SW480 (cell line): ENCODE measurements at places on chromosomes 1 and 21.

GRCh38 chr1:228081578-228082213 lies 812 bp upstream of the ARF1 start:
- no peak for DNase-seq

DNA sequence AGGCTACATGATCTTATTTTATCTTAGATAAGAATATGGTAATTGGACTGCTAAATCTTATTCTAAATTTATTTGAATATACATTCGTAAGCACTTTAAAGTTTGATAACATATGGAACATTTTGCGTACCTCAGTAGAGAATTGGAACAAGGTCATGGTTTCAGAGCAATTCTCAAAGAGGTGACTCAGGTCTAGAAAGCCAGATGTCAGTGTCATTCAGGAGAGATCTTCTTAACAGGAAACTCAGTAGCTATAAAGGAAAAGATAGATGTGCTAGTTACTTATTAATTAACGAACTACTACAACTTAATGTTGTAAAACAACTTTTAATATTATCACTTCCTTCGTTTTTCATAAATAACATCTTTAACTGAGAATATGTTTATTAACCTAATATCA lies 142.5 kb downstream of the USP25 start:
- DNase-seq: no peak

DNA sequence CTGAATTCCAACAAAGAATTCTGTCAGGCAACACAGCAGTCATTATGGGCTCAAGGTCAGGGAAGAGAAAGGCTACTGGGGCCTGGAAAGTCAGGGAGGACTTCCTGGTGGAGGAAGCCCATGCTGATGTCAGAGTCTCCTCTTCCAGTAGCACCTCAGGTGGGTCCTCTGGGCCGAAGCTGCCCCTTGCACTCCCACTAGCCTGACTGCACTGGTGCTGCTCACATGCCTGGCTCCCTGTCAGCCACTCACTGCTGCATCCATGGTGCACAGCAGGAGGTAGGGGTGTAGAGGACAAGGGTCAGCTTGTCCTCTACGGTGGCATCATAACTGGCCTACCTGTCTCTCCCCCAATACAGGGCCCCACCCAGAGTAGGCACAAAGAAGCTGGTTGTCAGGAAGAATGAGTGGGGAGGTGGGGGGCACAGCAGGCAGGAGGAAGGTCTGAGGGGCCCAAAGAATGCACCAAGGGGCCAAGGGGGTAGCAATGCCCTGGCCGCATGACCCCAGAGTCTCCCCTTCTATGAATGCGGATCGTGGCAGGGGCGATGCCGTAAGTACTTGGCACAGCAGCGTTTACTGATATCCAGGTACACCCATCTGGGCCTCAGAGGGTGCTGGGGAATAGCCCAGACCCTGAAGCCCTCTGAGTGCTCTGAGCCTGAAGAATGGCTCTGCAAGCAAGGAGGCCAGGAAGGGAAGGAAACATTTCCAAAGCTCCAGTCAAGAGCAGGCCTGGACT lies 80.3 kb downstream of the GLIS1 start:
- DNase-seq: no peak

DNA sequence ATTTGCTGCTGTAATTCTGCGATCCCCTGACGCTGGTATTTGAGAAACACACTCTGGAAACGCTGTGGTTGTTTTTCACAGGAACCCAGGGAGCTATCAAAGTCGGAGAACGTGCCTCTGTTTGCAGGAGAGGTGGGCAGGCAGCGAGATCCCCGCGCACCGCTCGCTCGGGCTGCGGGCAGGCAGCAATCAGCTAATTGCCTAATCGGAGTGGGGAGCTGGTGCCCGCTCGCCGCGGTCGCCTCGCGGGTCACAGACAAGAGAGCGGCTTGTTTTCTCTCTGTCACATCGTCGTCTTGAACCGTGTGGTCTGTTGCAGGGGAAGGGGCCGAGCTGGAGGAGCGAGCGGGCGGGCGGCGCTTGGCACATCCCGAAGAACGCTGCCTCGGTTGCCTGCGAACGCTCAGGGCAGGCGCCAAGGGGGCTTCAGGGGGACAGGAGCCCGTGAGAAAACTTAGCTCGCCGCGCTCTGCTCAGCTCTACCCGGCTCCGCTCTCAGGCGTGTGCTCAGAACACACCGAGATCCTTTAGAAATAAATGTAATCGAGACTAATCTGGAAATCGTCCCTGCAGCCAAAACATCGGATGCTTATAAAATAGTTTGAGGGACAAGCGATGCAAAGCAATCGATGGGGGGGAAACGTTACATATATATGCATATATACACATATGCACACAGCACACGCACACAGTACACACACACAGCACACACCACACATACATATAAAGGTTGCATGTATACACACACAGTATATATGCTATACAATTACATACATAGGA lies 93.6 kb upstream of the SMYD2 start:
- no peak for DNase-seq

DNA sequence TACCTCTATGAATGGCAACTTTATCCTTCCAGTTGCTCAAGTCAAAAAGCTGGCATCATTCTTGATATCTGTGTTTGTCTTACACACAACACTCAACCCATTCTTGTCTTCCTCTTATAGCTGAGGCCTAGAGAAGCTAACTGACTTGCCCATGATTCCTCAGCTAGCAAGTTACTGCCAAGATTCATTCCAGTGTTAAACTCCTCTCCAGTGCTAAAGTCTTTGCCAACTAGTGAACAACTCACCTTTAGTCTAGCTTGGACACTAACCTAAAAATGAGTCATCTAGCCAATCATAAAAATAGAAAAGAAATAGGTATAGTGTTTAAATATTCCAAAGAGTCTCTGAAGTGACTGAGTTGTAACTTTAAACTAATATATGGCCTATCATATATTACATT lies 45.6 kb upstream of the RGS2 start:
- DNase-seq: no peak

DNA sequence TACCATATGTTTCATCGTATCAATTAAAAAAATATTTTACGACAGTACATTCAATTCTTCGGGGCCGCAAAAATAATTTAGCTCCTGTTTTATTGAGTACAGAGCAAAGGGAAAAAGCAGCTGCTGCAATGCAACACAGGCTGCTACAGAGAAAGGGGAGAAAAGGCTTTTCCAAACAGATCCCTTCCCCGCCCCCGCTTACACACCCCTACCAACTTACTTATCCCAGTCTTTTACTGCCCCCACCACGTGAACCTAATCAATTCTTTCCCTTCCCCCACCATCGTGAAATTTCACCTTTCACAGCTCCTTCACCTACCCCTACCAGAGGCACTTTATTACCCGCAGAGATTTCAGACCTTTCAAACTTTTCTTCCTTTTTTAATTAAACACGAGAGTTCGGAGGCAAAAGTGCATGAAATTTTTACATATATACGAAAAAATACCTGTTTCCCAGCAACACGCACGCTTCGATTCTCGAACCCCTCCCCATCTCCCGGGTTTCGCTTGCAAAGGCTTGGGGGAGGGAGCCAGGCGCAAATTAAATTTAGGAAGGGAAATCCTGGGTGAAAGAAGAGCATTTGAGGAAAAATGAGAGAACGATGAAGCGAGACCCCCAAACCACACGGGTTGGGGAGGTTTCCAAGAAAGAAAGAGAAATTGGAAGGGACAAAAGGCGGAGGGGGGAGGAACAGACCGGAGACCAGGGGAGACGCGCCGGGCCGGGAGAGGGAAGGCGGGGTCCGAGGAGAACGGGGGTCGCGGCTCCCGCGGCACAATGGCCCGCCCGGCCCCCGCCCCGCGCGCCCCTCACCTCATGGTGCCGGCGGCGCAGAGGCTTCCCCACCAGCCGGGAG lies 823 bp downstream of the ENAH start:
- peak; percentile 47 for DNase-seq

GRCh38 chr1:180911640-180912191 lies 981 bp upstream of the KIAA1614 start:
- DNase-seq: no peak

- no peak for DNase-seq
Measured at GRCh38 chr21:33691945-33692603, 49.8 kb downstream of the ITSN1 start.

- peak; percentile 63 for DNase-seq
Measured at GRCh38 chr1:182299728-182300616, 91.6 kb downstream of the GLUL start.

DNA sequence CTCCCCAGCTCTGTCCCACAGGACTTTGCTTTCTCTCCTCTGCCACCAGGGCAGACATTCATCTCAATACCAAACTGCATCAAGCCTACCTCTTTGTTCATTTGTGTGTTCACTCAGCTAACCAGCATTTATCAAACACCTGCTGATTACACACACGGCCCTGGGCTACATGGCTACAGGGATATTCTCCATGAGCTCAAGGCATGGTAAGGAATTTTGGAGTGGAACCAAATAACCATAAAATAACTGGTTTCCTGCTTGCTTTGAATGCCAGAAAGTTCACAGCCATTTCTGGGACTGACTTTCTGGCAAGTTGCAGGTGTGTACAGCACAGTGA lies 54.6 kb downstream of the LDLRAD2 start:
- DNase-seq: no peak

GRCh38 chr1:230860617-230861384 lies 7.5 kb downstream of the C1orf198 start:
- no peak for DNase-seq
